ENCODE measurements at places on chromosomes 13 and 19.
A peak's percentile ranks its signal among the peaks of the same experiment; 100 is the strongest.

DNA sequence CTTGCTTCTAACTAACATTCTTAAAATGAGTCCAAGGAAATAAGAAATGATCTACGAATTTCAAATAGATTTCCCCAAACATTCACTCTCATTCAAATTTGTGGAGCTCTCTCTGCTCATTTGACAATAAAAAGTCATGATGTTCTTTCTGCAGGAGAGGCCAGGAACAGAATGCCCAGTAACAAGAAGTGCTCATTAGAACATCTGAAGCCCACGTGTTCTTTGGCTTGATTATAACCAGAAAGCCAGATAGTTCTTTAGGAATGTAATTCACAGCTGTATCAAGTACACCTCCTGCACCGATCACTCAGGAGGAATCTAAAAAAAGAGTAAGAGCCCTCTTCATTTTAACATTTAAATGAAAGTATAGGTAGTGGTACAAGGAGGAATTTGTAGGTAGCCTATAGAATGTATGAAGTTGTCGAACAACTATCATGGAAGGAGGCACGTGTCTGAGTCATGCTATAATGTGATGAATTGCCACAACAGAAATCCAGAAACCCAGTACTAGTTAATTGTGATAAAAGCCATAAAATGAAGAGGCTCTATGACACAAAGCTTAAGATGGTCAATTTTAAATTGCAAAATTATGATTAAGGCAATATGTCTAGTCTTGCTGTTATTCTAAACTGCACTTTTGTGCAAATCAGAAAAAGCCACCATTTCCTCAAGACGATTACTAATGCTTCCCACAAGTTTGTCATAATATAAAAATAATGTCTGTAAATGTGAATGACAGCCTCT, 12.8 kb downstream of the MEDAG start:
- no peak for DNase-seq

- DNase-seq, result no peak
These were observed 21.8 kb downstream of the ARRDC2 start for GRCh38 chr19:18029617-18030338.

- peak; percentile 68 for DNase-seq
These were observed 3.0 kb downstream of the HPN start for GRCh38 chr19:35044317-35045117.

DNA sequence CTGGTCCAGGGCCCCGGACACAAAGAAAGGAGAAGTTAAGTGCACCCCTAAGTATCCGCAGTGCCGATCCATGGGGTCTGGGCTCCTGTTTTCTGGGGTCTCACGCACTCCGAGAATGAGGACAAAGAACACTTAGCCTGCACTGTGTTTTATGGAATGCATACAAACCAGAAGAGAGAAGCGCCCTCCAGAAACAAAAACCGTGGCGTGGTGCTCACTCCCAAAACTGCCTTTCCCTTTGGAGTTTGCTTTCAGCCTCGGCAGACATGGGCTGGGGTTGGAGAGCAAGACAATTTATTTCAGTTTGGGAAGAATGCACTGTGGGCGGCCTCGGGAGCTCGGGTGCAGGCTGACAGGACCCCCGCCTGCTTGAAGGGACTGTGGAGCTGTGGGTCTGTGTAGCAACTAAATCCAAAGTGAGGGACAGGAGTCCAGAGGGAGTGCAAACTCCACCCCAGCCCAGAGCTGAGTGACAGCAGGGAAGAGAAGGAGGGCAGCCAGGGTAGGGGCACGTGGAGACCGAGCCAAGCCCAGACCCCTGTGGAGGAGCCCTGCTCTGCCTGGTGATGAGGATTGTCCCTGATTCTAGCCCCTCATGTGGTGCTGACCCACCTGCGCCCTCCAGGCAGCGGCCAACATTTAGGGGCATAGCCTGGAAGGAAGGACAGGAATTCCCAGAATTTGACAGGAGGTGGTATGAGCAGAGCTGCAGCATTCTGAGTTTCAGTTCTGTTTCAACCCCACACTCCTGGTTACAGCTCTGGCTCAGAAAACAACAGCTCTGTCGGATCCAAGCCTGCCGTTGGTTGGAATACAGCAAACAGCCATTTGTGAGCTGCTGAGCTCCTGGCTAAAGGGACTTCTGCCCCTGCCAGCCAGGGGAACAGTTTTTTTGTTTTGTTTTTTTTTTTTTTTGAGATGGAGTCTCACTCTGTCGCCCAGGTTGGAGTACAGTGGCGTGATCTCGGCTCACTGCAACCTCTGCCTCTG, 37.8 kb upstream of the POP4 start:
- DNase-seq, result no peak

GRCh38 chr13:75052616-75053015, 429.4 kb downstream of the TBC1D4 start:
- DNase-seq, result no peak

GRCh38 chr19:15374105-15374651, 5.4 kb downstream of the AKAP8 start:
- no peak for DNase-seq
